ENCODE measurements at places on chromosomes 13 and 19. TPM values are rescaled to one million over a fixed set of nuclear protein-coding genes. Genes with fewer than 3 reads are reported as not detected.
A peak's percentile ranks its signal among the peaks of the same experiment; 100 is the strongest.

GRCh38 chr19:44777715-44778347, at the start of gene CBLC:
TSS of gene CBLC (plus strand) at chr19:44777890. CDS start at chr19:44777932, 42 bp downstream.
- DNase-seq: no peak

- no peak for DNase-seq
Observed at GRCh38 chr19:44782729-44783128, 5.0 kb downstream of the CBLC start.

DNA sequence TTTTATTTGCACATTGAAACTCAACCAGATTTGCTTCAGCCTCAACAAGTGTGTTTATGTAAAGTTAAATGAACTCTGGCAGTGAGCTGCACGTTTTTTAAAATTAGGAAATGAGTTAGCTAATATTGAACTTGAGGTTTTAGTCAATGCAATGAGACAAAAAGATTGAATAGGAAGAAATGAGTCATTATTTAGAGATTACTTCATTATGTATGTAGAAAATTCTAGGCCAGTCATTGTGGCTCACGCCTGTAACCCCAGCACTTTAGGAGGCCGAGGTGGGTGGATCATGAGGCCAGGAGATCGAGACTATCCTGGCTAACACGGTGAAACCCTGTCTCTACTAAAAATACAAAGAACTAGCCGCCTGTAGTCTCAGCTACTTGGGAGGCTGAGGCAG, 22.8 kb upstream of the CD70 start:
- peak; percentile 36 for DNase-seq

NCR1 gene
- total RNA-seq: 0.43 TPM

CYP4F8 gene
- total RNA-seq: not detected

Data from HT1080 (cell line).